Upper lobe of left lung (tissue), 6 donors: ENCODE measurements at places on chromosomes 5 and 9. TPM values are rescaled to one million over a fixed set of nuclear protein-coding genes. Genes with fewer than 3 reads are reported as not detected.

Gene ACTL7A
- total RNA-seq: not detected

Gene OMD
- total RNA-seq: 8.1 TPM

Gene IPPK
- 6.7 TPM for total RNA-seq

Gene PCDHA5
- total RNA-seq: 0.34 TPM

Gene TERT
- total RNA-seq: 0.07 TPM

Gene PCDHB14
- total RNA-seq: 1.4 TPM

Gene HOMER1
- total RNA-seq: 5.2 TPM

Gene SPATA31D4
- total RNA-seq: not detected

Gene SLC34A1
- not detected for total RNA-seq

Gene AJM1
- total RNA-seq: 3.8 TPM

Gene EDIL3
- 16.8 TPM for total RNA-seq

Gene MELK
- not detected for total RNA-seq

Gene EPB41L4A
- 45.1 TPM for total RNA-seq

Gene DMRT3
- not detected for total RNA-seq

Gene PRUNE2
- total RNA-seq: 9.5 TPM

GRCh38 chr9:90012949-90013348 lies 408.1 kb downstream of the GADD45G start:
- DNase-seq: no peak

DNA sequence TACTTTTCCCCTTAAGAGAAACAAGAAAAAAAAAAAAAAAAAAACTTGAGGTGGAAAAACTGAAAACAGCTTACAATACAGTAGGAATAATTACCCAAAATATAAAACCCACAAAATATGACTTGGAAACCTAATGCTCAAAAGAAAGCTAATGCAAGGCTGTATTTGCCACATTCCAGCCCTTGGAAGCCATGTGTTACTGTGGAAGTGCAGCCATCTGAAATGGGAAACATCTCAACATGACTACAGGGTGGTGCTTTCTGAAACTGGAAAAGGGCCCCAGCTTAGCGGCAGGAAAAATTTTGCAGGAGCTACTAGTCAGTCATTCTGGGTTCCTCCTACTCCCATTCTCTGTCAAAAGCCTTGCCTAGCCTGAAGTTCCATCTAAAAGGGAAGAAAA lies 20.4 kb downstream of the CDK5RAP2 start:
- no peak for DNase-seq

- no peak for DNase-seq
These were observed 2.8 kb downstream of the MCCC2 start for GRCh38 chr5:71589903-71590302.

DNA sequence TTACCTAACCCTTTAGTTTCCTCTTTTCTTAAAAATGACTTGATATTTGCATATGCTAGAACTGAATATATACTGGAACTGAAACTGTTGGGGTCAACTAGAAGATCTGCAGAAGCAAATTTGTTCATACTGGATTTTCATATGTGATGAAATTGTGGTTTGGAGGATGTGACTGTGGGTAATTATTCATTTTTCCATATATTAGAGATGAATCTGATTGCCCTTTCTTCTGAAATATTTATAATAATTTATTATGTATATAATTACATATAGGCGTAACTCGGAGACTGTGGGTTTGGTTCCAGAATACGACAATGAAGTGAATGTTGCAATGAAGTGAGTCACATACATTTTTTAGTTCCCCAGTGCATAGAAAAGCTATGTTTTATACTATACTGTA lies 149.1 kb downstream of the ATP10B start:
- no peak for DNase-seq

DNA sequence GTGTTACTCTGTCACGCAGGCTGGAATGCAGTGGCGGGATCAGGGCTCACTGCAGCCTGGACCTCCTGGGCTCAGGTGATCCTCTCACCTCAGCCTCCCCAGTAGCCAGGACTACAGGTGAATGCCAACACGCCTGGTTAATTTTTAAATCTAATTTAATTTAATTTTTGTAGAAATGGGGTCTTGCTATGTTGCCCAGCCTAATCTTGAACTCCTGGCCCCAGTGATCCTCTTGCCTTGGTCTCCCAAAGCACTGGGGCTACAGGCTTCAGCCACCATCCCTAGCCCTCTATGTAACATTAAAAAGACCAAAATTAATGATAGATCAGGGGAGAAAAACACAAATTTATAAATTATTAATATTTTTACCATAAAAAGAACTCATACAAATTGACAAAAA lies 11.3 kb upstream of the UBAP2 start:
- DNase-seq: no peak

DNA sequence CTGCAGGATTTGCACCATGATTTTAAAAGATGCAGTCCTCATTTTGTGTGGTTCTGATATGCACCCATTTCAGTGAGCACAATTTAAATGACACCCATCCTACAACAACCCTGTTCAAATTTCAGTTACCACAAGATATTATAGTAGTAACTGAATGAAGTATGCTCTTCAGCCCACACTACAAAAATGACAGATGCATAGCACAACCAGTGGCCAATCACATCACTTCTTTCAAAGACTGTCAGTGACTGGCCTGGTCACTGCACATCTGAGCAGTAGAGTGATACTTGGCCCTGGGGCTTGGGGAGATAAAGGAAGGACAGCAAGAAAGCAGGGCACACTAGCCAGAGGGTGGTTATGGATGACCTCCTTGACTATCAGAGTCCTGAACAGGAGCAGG lies 19.8 kb upstream of the IFNK start:
- no peak for DNase-seq

DNA sequence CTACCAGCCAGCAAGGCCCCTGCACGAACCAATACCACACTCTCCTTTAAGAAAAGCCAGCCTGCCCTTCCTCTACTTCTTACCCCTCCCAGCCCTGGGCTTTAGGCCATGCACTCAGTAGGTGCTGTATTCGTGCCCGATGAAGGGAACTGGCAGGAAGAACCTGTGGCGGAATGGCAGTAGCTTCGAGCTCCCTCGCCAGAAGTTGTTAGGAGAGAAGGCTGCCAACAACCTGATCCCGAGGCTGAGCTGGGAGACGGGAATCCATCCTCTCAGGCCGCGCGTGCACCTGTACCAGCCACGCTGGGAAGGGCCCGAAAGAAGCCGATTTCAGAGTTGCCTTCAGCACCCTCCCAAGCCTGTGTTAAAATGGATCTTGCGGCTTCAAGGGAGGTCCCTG lies 45.3 kb upstream of the AKNA start:
- no peak for DNase-seq

- DNase-seq: no peak
These were observed 75.4 kb downstream of the NFIB start for GRCh38 chr9:14238518-14238917.

- DNase-seq: no peak
These were observed 19.7 kb downstream of the MUSK start for GRCh38 chr9:110688329-110688728.

- no peak for DNase-seq
These were observed 282.5 kb upstream of the SMARCA2 start for GRCh38 chr9:1732670-1733069.

DNA sequence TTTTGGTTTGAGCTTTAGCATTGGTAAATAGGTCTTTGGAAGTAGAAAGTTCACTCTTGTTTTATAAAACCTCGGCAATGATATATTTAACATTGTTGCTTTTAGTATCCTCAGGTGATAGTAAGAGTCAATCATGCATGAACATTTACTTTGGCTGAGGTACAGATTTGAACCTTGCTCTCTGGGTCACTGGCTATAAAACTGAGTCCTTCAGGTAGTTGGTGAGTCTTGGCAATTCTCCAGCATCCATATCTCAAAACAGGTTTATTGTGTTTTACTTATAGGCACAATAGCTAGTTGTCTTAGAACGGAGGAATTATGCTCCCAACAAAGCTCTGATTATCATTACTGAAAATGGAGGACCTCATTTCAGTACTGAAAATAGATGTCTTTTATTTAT lies 75.1 kb downstream of the MAT2B start:
- no peak for DNase-seq

GRCh38 chr9:128203024-128203706 lies at the start of gene DNM1:
TSS of gene DNM1 (plus strand) at chr9:128203379. CDS start at chr9:128203471, 92 bp downstream.
- DNase-seq: peak; percentile 95

- DNase-seq: no peak
These were observed 16.2 kb upstream of the FSD1L start for GRCh38 chr9:105431424-105432246.

GRCh38 chr5:142977363-142978051 lies 207.3 kb downstream of the ARHGAP26 start:
- DNase-seq: peak; percentile 47

DNA sequence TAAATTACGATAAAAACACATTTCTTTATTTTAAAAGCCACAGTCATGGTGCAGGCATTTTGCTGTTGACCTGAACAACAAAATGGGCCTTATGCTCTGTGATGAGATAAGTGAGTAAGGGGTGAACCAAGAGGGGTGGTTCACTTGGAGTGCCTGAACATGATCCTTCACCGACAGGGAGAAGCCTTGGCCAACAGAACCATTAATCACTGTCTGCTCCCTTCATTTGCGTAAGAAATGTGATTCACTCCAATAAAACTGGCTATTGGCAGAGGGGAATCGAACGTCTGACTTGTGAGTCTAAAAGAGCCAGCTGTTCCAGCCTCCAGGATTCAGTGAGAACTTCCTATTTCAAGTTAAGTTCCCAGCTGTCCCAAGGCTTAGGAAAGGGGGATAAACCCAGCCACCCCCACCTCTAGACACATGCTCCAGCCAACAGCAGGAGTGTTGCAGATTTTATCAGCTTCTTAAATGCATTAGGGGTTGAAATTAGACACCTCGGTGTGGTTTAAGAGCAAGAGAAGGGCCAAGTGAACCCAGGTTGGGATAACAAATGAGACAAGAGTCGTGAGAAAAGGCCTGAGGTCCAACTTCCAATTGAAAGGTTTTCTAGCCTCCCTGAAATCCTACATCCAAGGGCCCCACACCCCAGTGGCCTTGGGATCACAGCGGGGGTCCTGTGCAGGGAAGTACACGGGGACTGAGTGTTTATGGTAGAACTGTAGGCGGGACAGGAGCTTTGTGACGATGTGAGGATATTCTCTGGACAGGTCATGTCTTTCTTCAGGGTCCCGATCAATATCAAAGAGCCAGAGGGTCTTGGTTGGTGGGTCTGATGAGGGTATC lies 131.4 kb upstream of the LHFPL2 start:
- DNase-seq: no peak

DNA sequence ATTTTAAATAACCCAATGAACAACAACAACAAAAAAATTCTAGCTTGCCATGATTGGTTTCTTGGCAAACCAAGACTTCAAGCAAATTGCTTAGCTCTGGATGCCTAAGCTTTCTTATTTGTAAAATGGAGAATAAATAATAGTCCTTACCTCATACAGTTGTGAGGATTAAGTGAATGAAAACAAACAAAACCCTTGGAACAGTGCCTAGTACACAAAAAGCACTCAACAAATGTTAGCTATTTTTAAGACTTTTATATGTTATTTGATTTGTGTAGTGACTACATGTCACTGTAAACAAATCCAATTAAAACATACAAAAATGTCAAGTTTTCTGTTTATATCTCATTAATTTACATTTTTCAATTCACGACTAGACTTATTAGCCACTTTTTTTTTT lies 13.5 kb upstream of the HOMER1 start:
- no peak for DNase-seq

DNA sequence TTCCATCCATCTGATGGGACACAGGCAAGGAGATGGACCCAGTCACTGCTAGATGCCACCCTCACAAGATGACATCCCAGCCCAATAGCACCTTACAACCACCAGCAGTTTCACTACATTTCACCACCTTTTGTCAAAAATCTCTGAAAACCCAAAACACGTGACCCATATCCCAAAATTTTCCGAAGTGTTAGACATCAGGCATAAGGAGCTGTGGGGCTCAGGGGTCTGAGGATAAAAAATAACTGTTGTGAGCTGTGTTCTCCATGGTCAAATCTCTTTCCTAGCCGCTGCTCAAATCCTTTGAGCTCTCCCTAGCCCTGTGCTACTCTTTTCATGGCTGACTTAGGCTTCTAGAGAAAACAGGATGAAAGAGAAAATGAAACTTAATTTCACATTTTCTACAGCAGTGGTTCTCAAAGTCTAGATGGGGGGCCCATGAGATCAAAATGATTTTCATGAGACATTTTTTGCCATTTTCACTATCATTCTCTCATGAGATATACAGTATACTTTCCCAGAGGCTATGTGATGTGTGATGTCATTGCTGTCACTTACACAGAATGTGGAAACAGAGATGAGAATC lies 40.7 kb downstream of the TIMD4 start:
- DNase-seq: no peak
